ENCODE measurements at places on chromosomes 4 and X.

- no peak for DNase-seq
Measured at GRCh38 chr4:99390055-99390454, 37.5 kb upstream of the ADH1C start.

DNA sequence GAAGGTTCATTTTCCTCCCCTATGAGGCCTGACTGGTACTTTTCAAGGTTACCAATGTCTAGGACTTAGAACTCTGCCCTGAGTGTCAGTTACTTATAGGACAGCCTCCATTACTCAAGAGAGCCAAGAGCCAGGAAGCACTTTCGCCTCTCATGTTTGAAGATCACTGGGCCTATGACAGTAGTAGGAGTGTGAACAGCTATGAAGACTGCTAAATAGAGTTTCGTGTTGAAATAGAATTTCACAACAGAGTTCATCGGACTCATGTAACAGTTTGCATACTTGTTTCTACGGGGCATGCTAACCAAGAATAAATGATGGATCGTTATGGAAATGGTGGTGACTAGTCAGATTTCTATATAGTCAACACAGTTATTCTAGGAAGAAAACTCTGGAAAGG, 97.8 kb upstream of the GPC4 start:
- no peak for DNase-seq

DNA sequence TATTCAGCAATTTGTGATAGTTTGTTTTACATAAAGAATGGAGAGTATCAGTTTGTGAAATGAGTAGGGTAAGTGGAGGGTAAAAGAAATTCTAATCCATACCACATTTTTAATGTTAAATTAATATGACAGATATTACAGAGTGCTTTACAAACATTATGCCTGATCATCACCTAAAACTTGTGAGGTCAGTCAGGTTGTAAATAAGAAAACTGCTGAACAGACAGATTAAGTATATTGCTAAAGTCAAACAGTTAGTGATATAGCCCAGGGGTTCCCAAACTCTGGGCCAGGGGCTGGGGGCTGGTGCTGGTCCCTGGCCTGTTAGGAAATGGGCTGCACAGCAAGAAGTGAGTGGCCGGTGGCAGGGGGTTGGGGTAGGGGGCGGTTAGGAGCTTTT, 273.6 kb downstream of the TRAM1L1 start:
- DNase-seq = no peak

- no peak for DNase-seq
Measured at GRCh38 chr4:113169368-113169767, 119.9 kb downstream of the ANK2 start.

DNA sequence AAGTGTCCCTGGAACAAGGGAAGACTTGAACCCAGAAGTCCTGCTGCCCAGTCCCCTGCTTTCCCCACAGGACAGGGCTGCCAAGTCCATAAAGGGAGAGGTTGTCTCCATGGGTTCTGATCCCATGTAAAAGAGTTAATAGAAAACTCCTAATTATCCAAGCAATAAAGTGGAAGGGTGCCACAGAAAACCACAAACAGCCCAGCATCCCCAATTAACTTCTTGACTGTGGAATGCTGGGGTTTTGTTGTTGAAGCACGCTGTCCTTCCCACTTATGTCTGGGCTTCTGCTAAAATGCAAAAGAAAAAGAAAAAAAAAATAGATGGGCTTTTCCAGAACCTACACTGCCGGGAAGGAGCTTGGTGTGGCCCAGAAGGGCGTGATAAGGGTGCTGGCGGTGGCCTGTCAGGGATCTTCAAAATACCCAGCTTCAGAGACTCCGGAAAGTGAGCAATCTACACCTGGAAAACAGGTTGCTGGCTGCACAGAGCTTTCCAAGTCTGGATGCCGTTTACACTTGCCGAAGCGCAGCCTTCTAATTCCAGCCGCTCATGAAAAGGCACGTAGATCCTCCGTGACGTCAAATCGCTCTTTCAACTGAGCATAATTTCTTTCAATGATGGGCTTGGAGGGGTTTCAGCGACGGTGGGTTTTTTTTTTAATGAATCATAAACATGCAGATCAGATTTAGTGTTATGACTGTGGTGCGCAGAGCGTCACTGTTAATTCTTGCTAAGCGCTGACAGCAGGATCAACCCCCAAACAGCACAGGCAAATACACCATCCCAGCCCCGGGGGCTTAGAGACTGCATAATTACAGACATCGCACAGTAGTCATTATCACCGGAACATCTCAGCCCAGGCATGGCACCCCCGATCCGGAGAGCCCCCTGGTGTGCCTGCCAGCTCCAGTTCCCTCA, 197.6 kb downstream of the BCOR start:
- no peak for DNase-seq

DNA sequence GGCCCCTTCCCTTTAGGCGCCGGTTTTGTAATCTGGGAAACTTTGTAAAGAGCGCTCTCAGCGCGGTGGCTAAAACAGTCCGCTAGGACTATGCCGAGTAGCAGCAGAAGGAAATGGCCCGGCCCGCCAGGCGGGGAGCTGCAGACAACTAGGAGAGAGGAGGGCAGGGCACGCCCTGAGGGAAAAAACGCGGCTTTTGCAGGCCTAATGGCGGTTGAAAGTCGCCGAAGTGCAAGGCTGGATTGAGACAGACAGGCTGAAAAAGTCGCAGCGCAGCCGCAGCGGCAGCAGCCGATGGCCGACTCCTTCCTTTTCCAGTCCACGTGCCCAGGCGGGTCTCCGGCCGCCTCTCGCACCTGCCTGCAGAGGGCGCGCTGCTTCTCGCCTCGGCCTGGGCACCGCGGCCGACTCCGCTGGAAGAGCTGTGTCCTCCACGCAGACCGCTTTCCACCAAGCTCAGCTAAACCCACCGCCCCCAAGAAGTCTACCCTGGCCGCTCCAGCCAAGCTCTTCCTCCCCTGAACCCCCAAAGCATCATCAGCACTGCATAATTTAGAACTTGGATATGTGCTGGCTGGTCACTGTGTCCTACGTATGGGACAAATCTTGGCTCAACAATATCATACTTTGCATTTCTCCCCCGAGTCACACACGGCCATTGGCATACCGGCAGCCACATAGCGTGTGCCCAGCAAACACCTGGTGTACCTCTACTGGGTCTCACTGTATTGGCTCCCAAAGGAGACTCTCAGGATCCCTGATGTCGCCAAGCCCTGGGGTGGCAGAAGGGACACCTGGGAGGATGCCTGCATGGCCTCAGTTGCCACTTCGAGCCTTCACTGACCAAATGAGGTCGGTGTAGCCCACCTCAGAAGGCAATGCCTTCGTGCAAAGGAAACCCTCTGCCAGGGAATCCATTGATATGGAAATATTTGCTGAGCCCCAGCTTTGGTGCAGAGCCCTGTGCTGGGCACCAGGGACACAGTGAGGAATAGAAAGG, 14.5 kb downstream of the SLC25A5 start:
- DNase-seq = peak; percentile 21

DNA sequence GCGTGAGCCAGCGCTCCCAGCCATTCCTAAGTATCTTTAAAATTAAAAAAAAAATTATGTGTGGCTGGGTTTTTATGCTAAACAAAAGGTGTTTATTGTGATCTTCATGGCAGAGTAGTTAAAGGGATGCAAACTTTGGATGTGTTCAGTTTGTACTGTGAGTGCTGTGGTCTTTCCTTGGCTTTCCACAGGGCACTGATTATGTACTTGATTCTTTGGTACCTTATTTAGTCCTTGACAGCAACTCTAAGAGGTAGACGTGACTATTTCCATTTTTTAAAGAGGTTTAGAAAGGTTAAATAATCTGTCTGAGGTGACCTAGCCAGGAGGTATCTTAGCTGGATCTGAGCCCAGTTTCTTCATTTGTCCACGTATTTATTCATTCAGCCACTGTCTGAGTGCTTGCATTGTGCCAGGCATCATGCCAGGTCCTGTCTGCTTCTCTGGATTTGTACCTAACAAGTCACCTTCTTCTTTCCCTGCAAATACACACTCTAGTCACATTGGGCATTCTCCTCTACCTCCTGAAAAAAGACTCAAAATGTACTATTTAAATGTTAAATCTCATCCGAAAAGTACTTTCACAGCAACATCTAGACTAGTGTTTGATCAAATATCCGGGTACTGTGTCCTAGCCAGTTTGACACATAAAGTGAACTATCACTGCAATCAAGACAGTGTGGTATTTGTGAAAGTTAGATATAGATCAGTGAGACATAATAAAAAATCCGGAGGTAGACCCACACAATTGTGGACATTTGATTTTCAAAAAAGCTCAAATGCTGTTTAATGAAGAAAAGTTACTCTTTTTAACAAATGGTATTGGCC, 31.5 kb downstream of the WWC2 start:
- DNase-seq = no peak

- DNase-seq = no peak
Measured at GRCh38 chr4:111945014-111945413, 200.2 kb upstream of the FAM241A start.

DNA sequence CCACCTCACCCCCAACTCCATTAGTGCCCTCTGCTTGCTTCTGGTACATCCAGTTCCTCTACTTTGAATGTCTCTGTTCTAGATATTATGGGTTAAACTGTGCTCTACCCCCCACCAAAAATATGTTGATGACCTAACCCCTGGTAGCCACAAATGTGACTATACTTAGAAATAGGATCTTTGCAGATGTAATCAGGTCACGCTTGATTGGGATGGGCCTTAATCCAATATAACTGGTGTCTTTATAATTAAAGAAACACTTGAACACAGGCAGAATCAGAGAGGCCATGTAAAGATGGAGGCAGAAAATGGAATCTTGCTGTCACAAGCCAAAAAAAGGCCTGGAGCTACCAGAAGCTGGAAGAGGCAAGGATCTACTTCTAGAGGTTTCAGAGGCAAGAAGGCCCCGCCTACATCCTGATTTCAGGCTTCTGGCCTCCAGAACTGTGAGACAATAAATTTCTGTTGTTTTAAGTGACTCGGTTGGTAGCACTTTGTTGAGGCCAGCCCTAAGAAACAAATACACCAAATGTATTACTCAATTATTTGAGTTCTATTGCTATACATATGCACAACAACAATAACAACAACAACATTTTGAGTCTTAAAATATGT, 220.0 kb downstream of the PPP3CA start:
- DNase-seq = no peak

DNA sequence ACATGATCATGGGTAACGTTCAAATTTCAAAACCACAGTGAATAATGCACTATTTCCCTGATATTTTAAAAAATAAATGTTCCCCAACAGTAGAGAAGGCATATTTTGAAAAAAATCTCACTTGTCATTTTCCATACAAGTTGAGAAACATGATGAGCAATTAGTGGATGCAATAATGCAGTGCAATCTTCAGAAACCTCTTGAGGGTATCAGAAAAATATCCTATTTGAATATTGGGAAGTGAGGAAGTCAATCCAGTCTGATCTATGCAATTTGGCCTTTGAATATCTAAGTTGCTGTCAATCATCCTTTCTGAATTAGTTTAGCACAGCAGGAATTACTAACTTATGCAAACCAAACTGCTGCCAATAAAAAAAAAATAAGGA, 776.8 kb downstream of the PCDH18 start:
- no peak for DNase-seq

DNA sequence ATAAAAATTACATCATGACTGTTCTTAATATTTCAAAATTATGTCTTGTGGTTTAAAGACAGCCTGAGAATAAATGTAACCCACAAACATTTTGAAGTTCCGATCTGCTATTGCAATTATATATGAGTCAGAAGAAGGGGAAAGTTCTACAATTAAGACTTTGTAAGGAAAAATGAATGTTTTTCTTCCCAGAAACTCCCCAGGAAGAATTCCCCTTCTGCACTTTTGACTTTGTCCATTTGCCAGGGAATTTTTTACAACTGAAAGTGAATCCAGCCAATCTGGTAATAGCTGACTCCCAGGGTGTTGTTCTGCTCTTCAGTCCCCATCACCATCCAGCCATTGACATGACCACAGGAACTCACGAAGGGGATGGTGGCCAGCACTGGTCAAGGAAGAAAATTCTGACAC, 61.6 kb upstream of the NOCT start:
- DNase-seq = no peak

- no peak for DNase-seq
Measured at GRCh38 chr4:1350169-1350520, 3.1 kb downstream of the UVSSA start.

- DNase-seq = no peak
Measured at GRCh38 chr4:78552389-78553042, 946 bp downstream of the ANXA3 start.

GRCh38 chr4:128380306-128380705, 92.7 kb upstream of the PGRMC2 start:
- no peak for DNase-seq

DNA sequence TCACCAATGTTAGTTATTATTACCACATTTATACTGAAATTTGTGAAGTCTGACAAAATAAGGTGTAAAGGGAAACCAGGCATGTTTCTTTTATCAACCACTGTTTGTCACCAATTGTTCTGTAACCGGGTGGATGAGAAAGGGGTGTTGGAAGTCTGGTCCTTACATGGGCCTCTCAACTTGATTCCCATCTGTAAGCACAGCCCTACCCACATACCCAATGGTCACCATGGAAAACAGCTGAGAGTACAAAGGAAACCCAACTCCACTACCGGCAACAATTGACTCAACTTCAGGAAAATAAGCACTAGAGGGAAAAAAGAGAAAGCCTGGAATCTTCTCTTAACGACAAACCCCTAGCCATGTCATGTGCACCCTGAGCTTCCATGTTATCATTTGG, 70.8 kb upstream of the PTCHD1 start:
- DNase-seq = no peak

GRCh38 chr4:3387154-3387942, 54.4 kb upstream of the HGFAC start:
- no peak for DNase-seq

GRCh38 chr4:113444386-113444785, 317.2 kb downstream of the CAMK2D start:
- DNase-seq = no peak

All from activated CD4-positive, CD25-positive, alpha-beta regulatory T cell treated with anti-CD3 and anti-CD28 coated beads, Interleukin-2, amount 50 U/mL, for 16 hours (primary cell).